Activated naive CD8-positive, alpha-beta T cell treated with anti-CD3 and anti-CD28 coated beads, Interleukin-2, amount 10 ng/mL, durations not matched to agents 7 days and 5 days (primary cell): ENCODE measurements at places on chromosomes 11 and 22.

- DNase-seq: no peak
- no peak overlapping the region for H3K4me3 ChIP-seq
- no peaks in the 10 kb centered on the region for H3K4me1 ChIP-seq
- no peaks in the 10 kb centered on the region for H3K27me3 ChIP-seq
- no peaks in the 10 kb centered on the region for H3K36me3 ChIP-seq
These were observed 222.1 kb downstream of the LRRC4C start for GRCh38 chr11:41237382-41237781.

- no peak for DNase-seq
- H3K36me3 ChIP-seq: peaks cover 3% of the 10 kb centered on the region
- no peaks in the 10 kb centered on the region for H3K27me3 ChIP-seq
- peak overlapping the region; percentile 86 for H3K4me3 ChIP-seq
- H3K4me1 ChIP-seq: peaks cover 47% of the 10 kb centered on the region
- H3K27ac ChIP-seq: peak overlapping the region; percentile 79
These were observed 104.3 kb downstream of the MRTFA start for GRCh38 chr22:40531951-40532900.

DNA sequence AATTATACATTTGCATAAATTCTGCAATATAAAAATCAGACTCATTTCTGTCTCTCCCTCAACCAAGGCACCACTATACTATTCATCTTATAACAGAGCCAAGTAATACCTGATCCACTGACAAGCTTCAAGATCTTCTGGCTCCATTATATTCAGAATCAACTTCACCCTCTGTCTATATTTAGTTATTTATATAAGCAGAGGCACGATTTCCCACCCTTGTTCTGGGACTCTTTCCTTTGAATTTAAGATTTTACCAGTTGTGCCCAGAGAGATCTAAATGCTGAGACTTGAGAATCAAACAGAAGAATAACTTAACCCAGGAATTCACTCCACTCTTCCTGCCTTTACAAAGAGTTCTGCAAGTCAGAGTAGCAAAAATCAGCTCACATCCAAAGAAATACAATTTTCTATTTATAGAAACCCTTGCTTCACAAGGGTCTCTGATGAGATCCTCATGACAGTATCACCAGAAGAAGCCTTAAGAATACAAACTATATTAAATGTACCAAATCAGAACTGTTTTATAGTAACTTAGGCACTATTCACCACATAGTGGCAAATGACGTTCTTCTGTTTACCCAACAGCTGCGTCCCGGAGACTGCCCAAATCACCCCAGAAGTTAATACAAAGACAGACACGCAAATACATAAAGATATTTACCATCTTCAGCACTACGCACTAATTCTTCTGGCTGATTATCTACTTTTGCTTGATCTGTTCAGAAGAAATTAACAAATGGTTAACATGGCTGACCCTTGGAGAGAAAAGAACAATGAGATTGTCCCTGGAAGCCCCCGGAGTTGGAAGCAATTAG is 32.3 kb upstream of the CCDC89 start:
- no peaks in the 10 kb centered on the region for H3K27me3 ChIP-seq
- H3K27ac ChIP-seq: no peak overlapping the region
- DNase-seq: no peak
- peaks cover 8% of the 10 kb centered on the region for H3K36me3 ChIP-seq
- H3K4me3 ChIP-seq: no peak overlapping the region

- peaks cover 11% of the 10 kb centered on the region for H3K27me3 ChIP-seq
- H3K4me3 ChIP-seq: no peak overlapping the region
- no peaks in the 10 kb centered on the region for H3K36me3 ChIP-seq
- no peak for DNase-seq
These were observed 150.6 kb upstream of the CADM1 start for GRCh38 chr11:115654792-115655191.

DNA sequence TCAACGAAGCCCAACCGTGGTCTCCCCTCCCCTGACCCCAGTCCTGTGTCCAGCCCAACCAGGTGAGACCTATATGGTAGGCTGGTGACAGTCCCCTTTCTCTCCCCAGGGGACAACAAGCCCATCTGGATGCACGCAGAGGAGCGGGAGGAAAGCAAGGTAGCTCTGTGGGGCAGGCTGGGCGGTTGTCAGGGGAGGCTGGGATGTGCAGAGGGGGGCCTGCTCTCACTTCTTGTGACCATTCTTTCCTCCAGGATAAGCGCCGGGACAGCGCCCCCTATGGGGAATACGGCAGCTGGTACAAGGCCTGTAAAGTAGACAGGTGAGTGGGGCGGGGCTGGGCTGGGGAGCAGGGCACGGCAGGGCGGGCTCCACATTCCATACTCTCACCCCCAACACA is 3.5 kb upstream of the RAB1B start:
- DNase-seq: peak; percentile 58
- no peak overlapping the region for H3K4me3 ChIP-seq
- H3K27ac ChIP-seq: no peak overlapping the region
- H3K4me1 ChIP-seq: peaks cover 18% of the 10 kb centered on the region
- no peaks in the 10 kb centered on the region for H3K27me3 ChIP-seq

GRCh38 chr22:44446483-44446882 is 51.5 kb downstream of the RTL6 start:
- no peaks in the 10 kb centered on the region for H3K36me3 ChIP-seq
- no peak overlapping the region for H3K4me3 ChIP-seq
- H3K27me3 ChIP-seq: no peaks in the 10 kb centered on the region
- H3K27ac ChIP-seq: no peak overlapping the region
- DNase-seq: no peak

DNA sequence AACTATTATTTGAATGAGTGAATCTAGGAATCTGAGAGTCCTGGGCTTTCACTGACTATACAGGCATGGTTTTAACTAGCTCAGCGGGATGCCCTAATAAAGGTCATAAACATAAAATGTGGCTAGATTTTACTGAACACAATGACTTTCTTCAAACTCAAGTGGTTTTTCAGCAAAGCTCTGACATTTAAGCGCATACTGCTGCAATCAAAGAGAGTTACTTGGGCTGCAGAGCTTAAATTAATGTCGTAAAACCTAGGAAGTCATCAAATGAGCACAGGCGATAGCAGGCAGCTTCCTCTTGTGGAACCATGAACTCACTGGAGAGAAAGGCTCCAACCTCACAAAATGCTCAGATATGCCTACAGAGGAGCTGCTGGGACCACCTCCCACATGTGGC is 6.7 kb downstream of the CSNK2A3 start:
- no peak for DNase-seq
- peaks cover 2% of the 10 kb centered on the region for H3K27me3 ChIP-seq
- no peak overlapping the region for H3K27ac ChIP-seq
- no peak overlapping the region for H3K4me3 ChIP-seq

DNA sequence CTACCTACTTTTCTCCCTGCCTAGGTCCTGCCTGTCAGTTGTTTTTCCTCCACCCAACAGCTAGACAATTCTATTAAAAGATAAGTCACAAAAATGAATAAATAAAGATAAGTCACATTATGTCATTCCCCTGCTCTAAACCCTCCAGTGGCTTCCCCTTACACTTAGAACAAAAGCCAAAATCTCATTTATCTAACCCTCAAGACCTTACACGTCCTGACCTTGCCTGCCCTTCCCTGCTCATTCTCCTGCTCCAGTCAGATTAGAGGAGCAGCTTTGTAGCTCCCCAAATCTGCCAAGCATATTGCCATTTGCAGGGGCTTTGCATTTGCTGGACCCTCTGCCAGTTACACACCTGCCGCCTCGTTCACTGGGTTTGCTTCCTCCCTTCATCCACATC is 16.7 kb downstream of the KREMEN1 start:
- peaks cover 39% of the 10 kb centered on the region for H3K27me3 ChIP-seq
- no peaks in the 10 kb centered on the region for H3K36me3 ChIP-seq
- no peaks in the 10 kb centered on the region for H3K4me1 ChIP-seq
- no peak for DNase-seq

DNA sequence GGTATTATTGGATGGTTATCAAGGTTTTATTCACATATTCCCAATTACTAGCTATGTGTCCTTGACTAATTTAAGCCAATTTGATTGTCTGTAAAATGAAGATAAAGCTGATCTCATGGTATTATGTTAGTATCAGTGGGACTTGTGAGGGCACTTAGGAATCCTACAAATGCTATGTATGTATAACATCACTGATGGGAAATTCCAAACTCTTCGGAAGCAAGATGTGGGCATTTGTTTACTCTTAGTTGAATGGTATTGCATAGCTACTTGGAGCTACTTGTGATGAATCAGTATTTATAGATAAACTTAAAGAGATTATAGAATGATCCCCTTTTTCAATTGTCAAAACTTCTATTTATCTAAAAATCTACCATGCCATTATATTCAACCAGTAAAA is 239.9 kb downstream of the CNTN5 start:
- H3K27ac ChIP-seq: no peak overlapping the region
- no peak for DNase-seq
- H3K27me3 ChIP-seq: no peaks in the 10 kb centered on the region
- H3K4me3 ChIP-seq: no peak overlapping the region

DNA sequence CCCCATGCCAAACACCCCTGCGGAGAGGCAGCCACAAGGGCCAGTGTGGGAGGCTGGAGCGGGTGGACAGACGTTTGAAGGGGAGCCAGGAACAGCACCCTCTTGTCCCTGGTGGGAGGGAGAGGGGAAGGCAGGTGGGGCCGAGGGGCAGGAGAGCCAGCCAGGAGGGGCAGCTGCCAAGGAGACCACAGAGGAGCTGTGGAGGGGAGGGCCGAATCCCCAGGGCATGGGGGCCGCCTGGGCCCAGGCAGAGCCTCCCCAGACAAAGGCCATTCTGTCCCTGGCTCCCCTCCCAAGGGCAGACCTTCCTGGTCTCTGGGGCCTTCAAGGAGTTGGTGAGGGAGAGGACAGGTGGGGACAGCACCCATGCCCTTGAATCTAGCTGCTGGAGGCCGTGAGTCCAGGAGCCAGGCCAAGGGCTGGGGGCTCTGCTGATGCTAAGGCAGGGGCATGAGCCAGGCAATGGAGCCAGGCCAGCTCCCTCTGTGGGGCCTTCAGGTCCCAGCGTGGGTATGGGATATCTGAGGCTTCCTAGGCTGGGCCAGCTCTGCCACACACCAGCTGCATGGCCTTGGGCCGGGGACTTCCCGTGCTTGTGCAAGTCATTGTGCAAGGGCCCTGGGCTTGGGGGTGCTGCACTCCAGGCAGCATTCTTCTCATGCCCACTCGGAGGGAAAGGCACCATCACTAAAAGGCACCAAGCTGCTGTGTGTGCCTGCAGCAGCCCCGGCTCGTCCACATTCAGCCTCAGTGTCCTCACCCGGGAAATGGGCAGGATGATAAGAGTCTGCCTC is 11.4 kb downstream of the EMID1 start:
- H3K4me1 ChIP-seq: no peaks in the 10 kb centered on the region
- H3K27me3 ChIP-seq: peaks cover 5% of the 10 kb centered on the region
- no peak overlapping the region for H3K4me3 ChIP-seq
- DNase-seq: no peak
- no peaks in the 10 kb centered on the region for H3K36me3 ChIP-seq
- H3K27ac ChIP-seq: no peak overlapping the region

DNA sequence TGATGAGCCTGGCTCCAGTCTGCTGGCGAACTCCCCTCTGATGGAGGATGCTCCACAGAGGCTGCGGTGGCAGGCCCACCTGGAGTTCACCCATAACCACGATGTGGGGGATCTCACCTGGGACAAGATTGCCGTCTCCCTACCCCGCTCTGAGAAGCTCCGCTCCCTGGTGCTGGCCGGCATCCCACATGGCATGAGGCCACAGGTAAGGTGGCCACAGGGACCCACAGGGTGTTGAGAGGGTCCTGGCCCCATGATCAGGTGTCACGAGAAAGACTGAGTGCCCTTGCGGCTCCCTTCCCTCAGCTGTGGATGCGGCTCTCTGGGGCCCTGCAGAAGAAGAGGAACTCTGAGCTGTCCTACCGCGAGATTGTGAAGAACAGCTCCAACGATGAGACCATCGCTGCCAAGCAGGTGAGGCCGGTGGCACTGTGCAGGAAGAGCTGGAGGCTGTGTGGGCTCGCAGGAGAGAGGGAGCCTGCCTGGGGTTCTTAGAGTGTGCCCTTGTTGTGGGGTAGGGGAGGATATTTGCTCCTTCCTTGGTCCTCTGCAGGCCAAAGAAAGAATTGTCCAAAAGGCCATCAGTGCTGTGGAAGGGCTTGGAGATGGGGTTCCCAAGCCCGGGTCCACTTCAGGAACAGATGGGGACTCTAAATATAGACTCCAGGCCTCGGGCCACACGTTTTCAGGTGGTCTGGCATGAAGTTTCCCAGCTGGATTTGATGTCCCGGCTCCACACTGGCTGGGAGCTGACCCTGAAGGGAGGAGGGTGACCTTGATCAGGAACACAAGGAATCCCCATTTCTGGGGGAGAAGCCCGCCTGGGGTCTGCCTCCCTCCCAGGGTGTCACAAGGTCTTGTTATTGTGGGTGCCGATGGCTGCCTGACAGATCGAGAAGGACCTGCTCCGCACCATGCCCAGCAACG is 34.1 kb downstream of the SGSM3 start:
- H3K27me3 ChIP-seq: no peaks in the 10 kb centered on the region
- no peak for DNase-seq
- H3K36me3 ChIP-seq: peaks cover 18% of the 10 kb centered on the region
- H3K27ac ChIP-seq: peak overlapping the region; percentile 40

- peaks cover 68% of the 10 kb centered on the region for H3K4me1 ChIP-seq
- H3K4me3 ChIP-seq: peak overlapping the region; percentile 73
- no peaks in the 10 kb centered on the region for H3K27me3 ChIP-seq
- DNase-seq: no peak
These were observed 24.1 kb downstream of the GRAMD1B start for GRCh38 chr11:123454060-123454651.

DNA sequence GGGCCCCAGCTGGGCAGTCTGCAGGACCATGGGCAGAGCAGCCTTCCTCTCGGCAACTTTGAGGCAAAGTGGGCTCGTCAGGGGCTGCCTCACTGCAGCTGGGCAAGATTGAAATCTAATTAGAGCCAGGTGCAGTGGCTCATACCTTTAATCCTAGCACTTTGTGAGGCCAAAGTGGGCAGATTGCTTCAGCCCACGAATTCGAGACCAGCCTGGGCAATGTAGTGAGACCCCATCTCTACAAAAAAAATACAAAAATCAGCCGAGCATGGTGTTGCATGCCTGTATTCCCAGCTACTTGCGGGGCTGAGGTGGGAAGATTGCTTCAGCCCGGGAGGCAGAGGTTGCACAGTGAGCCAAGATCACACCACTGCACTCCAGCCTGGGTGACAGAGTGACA is 34.2 kb downstream of the ARHGAP8 start:
- H3K4me1 ChIP-seq: no peaks in the 10 kb centered on the region
- H3K36me3 ChIP-seq: no peaks in the 10 kb centered on the region
- no peak for DNase-seq
- H3K27ac ChIP-seq: no peak overlapping the region
- no peak overlapping the region for H3K4me3 ChIP-seq
